CD8-positive, alpha-beta memory T cell (primary cell): ENCODE measurements at places on chromosomes 5 and 9.

DNA sequence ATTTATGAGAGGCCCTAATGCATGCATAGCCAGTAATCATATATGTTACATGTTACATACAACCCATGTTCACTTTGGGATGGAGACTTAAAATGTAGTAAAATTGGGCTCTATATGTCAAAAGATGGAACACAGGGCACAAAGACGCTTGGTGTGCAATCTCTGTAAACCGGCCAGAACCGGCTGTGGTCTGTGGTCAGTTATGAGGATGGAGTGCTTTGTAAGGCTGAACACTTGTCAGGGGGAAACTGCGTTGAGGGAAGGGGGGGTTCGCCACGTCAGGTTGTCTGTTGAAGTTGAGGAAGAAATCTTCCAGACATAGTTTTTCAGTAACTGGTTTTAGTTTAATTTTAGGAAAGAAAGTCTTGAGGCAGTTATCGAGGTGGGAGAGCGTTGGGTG lies 2.7 kb upstream of the CKMT2 start:
- DNase-seq, result no peak

- DNase-seq, result no peak
These were observed 233.5 kb downstream of the FRMD3 start for GRCh38 chr9:83304686-83305085.

DNA sequence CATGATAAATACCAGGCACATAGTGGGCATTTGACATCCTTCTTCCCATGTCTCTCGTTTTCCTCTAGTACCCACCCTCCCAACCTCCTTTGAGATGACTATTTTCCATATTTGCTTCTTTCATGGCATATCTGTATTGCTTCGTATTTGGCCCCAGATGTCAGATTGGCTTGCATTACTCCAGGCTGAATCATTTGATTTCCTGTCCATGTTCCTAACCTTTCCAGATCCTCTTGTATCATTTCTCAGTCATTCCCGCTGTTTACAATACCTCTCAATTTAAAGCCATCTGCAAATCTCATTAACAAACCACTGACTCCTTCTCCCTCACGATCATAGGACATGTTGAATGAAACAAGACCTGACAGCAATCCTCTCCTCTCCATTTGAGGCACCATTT lies 19.9 kb downstream of the MTX3 start:
- no peak for DNase-seq

- no peak for DNase-seq
These were observed 66.2 kb downstream of the PLPPR1 start for GRCh38 chr9:101094686-101095085.

GRCh38 chr5:1725641-1726468 lies 73.8 kb downstream of the MRPL36 start:
- no peak for DNase-seq

- DNase-seq, result no peak
These were observed 85.1 kb upstream of the RAI14 start for GRCh38 chr5:34570721-34571676.

DNA sequence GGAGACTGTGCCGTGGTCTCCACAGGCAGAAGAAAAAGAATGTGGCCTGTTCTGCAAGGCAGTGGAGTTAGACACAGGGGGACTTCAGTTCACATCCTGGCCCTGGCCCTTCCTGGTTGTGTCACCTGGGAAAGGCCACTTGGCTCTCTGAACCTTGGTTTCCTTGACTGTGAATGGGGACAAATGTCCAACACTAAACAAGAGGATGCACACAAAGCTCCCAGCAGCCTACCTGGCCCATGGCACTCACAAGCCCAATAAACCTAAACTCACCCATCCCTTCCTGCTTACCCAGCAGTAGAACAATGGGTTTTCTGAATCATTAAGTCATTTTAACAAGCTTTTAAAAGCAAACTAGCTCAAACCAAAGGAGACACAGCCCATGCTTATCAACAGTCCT lies 103.9 kb downstream of the FRMD3 start:
- DNase-seq, result no peak

DNA sequence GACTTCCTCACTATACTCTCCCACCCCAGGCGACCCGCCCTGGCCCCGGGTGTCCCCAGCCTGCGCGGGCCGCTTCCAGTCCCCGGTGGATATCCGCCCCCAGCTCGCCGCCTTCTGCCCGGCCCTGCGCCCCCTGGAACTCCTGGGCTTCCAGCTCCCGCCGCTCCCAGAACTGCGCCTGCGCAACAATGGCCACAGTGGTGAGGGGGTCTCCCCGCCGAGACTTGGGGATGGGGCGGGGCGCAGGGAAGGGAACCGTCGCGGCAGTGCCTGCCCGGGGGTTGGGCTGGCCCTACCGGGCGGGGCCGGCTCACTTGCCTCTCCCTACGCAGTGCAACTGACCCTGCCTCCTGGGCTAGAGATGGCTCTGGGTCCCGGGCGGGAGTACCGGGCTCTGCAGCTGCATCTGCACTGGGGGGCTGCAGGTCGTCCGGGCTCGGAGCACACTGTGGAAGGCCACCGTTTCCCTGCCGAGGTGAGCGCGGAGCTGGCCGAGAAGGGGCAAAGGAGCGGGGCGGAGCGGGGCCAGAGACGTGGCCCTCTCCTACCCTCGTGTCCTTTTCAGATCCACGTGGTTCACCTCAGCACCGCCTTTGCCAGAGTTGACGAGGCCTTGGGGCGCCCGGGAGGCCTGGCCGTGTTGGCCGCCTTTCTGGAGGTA lies 2.1 kb downstream of the CA9 start:
- no peak for DNase-seq

GRCh38 chr5:154467655-154468354 lies 10.2 kb downstream of the HAND1 start:
- DNase-seq, result peak; percentile 68

- no peak for DNase-seq
These were observed 1074.7 kb downstream of the MAT2B start for GRCh38 chr5:164580155-164580554.

DNA sequence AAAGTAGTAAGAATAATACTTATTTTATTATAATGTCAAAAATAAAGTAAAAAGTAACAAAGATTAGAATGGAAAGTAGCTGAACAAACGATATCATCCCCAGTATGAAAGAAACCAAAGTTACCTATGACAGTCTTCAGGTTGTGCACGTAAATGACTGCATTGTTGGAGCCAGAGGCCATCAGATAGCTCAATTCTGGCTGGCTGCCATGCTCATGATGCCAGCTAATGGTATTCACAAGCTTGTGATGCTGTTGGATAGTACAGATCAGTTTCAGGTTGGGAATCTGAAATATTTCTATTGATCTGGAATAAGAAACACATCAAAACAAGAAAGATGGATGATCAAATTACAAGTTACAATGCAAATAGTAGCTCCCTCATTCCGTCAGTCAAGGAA lies 21.1 kb downstream of the GEMIN5 start:
- DNase-seq, result no peak

DNA sequence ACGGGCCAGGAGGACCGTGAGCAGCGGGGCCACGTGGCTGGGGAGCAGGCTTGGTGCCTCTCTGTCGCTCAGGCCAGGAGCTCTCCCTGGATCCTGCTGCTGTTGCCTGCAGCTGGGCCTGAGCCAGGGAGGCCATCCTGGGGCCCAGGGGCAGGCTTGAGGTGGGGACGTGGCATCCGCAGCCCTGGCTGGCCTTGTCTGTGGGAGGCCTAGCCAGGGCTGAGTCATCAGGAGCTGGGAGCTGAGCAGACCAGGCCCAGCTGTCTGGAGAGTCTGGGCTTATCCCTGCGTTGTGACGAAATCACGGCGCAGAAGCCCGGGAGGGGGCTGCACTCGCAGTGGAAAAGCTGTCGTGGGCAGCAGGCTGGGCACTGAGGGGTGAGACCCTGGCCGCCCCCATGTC lies 138.8 kb upstream of the COL5A1 start:
- DNase-seq, result no peak

GRCh38 chr5:118531276-118531675 lies 457.1 kb downstream of the DTWD2 start:
- DNase-seq, result no peak

DNA sequence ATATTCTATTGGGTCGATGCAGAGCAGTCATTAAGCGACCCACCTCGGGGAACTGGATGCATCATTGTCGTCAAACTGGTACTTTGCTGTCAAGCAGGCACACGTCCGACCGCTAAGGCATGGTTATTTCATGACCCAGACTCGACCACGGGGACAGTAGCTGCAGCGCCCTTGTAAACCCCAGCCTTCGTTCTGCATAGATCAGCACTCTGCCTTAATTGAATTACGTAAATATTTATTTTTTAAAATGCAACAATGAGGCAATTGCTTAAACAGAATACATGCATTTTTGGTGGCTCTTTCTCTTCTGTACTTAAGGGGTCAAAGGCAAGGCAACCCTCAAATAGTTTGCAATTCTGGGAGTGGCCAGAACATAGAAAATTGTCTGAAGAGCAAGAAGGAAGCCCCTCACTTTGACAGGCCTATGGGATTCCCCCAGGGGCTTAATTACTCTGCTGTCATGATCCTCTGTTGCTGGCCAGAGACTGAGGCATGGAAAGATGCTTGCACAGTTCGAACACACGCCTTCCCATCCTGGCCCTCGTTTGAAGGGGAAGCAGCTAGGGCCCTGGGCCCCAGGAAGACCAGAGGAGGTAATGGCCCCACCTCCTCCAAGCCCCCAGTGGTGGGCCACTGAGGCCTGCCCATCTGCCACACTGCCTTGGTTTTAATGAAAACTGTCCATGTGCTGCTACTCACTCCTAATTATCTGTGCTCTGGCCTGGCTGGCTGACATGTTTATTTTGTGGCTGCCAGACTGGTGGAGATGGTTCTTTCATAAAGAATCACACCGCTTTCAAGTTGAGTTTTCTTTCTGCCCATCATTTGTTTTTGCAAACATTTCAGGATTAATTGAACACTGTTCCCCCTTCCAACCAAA lies 169.7 kb upstream of the MAST4 start:
- DNase-seq, result no peak

DNA sequence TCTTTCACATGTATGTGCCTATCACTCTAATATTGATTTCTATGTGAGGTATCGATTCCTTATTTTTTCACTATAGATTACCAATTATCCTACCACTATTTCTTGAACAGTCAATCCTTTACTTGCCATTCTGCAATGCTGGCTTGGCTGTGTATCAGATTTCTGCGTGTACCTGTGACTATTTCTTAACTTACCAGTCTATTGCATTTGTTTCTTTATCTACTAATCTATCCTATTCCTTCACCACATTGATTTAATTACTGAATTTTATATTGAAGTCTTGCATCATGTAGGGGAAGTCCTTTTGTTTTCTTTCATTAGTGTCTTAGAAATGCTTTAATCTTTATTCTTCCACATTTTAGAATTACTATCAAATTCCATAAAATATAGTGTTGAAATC lies 684.8 kb downstream of the LRRC70 start:
- no peak for DNase-seq

DNA sequence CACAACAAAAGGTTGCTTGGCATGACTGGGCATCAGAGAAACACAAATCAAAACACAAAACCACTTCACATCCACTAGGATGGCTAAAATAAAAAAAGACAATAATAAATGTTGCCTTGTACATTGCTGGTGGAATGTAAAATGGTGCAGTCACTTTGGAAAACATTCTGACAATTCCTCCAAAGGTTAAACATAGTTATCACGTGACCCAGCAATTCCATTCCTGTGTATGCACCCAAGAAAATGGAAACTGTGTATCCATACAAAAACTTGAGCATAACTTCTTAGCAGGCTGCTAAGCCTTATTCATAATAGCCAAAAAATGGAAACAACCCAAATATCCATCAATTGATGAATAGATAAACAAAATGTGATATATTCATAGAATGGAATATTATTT lies 10.2 kb upstream of the SLC46A2 start:
- no peak for DNase-seq

GRCh38 chr9:105842023-105842644 lies 147.8 kb downstream of the TMEM38B start:
- DNase-seq, result no peak

DNA sequence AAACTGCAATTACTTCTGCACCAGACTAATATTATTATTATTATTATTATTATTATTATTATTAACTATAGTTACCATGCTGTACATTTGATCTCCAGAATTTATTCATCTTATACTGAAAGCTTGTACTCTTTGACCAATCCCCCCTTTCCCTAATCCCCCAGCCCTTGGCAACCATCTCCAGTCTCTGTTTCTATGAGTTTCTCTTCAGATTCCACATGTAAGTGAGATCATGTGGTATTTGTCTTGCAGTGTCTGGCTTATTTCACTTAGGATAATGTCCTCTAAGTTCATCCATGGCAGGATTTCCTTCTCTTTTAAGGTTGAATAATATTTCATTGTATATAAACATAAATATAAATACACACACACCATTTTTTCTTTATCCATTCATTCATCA lies 287.0 kb upstream of the DAB2 start:
- no peak for DNase-seq

- no peak for DNase-seq
These were observed 82.2 kb upstream of the CNTLN start for GRCh38 chr9:17052626-17053025.

- DNase-seq, result no peak
These were observed 5.4 kb upstream of the CCDC187 start for GRCh38 chr9:136309101-136309801.

GRCh38 chr9:21357479-21358460 lies 7.1 kb upstream of the IFNA6 start:
- no peak for DNase-seq

GRCh38 chr5:126716861-126717260 lies 60.1 kb upstream of the LMNB1 start:
- DNase-seq, result no peak

GRCh38 chr5:109246395-109246794 lies 163.4 kb downstream of the PJA2 start:
- DNase-seq, result no peak

DNA sequence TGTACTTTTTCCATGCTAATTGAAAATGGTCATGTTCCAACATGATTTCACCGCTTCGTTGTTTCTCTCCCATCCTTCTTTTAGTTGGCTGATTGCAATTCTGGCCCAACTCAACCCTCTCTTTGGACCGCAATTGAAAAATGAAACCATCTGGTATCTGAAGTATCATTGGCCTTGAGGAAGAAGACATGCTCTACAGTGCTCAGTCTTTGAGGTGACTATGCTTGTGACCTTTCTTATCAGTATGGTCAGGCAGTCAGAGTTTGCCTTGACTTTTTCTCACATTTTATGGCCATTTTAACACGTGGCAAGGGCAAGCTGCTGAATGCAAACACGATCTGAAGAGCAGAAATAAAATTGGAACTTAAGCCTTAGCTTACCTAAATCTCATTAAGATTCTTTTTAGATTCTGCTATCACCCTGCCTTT lies 36.0 kb upstream of the CREBRF start:
- no peak for DNase-seq

- DNase-seq, result no peak
These were observed 705 bp downstream of the SEPTIN8 start for GRCh38 chr5:132776131-132776937.

DNA sequence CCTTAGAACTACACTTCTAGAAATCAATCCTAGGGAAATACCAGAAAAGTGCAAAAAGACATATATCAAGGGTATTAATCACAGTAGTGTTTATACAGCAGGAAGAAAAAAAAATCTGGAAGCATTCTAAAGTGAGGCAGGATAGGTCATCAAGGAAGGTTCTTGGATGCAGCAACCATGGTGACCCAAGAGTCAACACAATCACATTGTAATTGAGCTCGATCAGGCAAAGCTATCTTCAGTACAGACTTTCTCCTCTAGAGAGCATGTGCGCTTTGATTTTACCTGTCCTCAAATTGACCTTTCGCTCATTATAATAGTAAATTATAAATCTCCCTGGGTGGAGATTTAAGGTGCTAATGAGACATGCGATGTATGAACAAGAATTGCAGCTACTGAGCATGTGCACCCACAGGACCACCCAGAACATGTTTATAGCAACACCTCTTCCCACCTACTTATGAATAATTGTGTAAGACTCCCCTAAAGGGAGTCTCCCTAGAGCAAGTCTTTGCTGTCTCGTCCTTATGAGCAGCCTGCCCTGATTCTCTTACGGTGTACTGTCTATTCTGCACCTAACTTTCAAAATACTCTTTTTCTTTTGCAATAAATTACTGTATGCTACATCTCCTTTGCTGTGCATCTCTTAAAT lies 297.7 kb downstream of the ATPSCKMT start:
- DNase-seq, result no peak
